Stimulated activated CD4-positive, alpha-beta T cell treated with anti-CD3 and anti-CD28 coated beads, Interleukin-4, amount 100 ng/mL, for 1 hour (primary cell): ENCODE measurements at places on chromosomes 1 and 21.

GRCh38 chr1:197614916-197615692 lies 160.2 kb downstream of the DENND1B start:
- DNase-seq, result peak; percentile 6

DNA sequence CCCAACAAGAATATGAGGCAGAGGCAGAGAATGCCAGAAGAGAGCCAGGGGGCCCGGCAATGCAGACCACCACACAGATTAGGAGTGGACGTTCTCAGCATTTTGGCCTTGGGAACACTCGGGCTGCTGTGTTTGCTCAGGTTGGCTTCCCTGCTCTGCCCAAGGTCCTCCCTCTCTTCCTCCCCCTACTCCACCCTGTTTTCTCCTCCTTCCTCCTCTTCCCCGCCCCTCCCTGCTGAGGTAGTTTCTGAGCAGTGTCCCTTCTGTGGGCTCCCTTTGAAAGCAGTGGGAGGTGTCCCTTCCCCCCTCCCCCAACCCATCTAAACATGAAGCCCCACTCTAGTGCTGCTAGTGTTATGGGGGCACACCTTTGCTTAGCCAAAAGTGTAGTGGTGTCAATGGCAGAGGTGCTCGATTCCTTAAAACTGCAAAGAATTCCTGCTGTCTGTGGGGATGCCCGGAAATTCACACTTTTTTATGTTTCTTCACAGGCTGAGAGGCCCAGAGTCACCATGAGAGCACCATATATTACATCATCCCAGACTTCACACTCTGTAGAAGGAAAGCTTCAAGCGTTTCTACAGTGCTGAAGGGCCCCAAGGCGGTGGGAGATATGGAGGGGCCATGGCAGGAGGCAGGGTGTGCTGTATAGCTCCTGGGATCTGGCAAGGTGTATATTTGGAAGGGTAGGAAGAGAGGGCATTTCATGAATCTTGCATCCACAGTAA lies at the start of gene HHIPL2:
Gene HHIPL2, minus strand, starts transcription at position 161 of the 728 bp plus-strand sequence. Its CDS starts 60 bp downstream, at position 101.
- no peak for DNase-seq

GRCh38 chr21:16992448-16992847 lies 520.4 kb upstream of the CXADR start:
- no peak for DNase-seq

DNA sequence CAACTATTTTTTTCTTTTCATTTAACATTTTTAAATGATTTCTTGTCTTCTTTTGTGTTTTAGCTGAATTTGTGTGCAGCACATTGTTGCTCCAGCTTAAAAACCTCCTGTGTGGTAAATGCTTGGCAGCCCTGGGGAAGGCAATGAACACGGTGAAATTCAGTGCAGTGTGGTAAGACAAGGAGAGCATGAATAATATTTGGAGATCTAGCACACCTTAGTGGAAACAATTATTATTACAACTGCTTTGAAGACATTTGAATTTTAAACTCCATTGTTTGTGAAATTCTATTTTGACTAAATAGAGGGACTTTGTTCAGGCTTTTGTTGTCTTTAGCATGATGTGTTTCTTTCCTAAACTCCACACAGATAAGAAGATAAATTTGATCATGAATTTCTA lies 242.6 kb upstream of the CXADR start:
- DNase-seq, result no peak

DNA sequence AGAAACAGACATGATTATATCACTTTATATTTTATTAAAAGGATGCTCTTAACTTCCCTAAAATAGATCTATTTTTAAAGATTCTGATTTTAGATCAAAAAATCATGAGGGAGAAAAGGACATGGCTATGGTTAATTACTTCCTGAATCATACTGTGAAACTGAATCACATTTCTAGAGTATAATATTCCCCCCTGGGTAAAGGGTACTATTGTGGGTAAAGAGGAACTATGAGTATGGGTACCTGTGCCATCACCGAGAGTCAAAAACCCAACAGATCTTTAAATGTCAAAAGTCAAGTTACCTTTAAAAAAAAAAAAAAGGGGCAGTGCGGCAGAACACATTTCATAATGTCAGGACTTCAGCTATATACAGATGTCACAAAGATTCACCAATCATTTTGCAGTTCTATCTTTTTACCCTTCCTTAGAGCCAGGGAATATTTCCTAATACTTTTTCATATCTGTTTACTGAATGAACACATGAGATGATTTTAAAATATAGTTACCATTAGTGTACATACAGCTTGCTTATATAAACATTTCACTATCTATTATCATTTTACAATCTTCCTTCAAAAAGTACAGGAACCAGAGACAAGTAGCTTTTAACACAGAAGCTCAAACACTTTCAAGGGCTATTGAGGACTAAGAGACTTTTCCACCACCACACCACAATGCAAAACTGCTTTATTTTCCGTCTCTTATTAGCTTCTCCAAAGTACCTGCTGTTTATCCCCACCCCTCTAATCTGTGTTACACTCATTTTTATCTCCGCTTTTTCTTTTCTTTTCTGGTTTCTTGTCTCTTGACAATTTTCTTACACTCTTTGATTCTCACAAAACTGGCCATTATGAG lies 45.0 kb downstream of the EVI5 start:
- DNase-seq, result no peak

- DNase-seq, result no peak
These were observed 36.4 kb downstream of the PALMD start for GRCh38 chr1:99682291-99682751.

DNA sequence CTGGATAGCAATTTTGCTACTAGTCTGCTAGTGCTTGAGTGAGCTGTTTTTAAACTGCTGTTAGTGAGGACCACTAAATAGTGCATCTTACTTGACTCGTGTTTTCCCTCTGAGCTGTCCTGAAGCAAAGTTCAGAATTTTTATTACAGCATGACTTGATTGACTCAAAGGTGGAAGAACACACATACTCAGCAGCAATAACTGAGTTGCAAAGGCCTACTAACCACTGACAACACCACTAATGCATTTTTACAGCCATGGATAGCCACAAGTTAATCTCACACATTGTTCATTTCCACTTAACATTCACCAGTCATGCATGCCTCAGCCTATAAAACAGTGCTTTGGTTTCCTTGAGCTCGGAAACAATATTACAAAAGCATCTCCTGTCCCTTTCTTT lies 148.7 kb downstream of the RUNX1 start:
- DNase-seq, result no peak

DNA sequence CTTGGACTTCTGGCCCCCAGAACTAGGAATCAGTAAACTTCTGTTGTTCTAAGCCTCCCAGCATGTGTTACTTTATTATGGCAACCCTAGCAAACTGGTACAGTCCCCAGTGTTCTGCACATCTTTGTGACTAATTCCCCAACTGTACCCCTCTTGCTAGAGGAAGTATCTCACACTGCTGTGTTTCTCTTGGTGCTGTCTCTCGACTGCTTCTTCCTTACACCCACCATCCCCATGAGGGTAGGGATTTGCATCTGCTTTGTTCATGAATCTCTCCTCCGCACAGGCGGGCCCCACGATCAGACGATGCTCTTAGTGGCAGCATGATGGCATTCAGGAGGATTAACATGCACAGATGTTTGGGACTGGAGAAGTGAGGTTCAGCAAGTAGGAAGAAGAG lies 46.7 kb downstream of the CLIC6 start:
- no peak for DNase-seq

- DNase-seq, result no peak
These were observed 599.5 kb downstream of the MATN1 start for GRCh38 chr1:30123896-30124295.
